ENCODE measurements at places on chromosomes 5 and 9. TPM values are rescaled to one million over a fixed set of nuclear protein-coding genes. Genes with fewer than 3 reads are reported as not detected.

The CYLC2 gene
- not detected for polyA plus RNA-seq

- no peaks in the 10 kb centered on the region for H3K36me3 ChIP-seq
- no peak for DNase-seq
- H3K4me3 ChIP-seq, result no peak within 1 kb of the TSS
- no peaks in the 10 kb centered on the region for H3K4me1 ChIP-seq
- H3K27ac ChIP-seq, result no peak within 1 kb of the TSS
- no peaks in the 10 kb centered on the region for H3K27me3 ChIP-seq
Measured at GRCh38 chr5:141192110-141192725, at the start of gene PCDHB10. Gene PCDHB10, plus strand, starts transcription at chr5:141192353. Its CDS starts 200 bp downstream, at chr5:141192553.

DNA sequence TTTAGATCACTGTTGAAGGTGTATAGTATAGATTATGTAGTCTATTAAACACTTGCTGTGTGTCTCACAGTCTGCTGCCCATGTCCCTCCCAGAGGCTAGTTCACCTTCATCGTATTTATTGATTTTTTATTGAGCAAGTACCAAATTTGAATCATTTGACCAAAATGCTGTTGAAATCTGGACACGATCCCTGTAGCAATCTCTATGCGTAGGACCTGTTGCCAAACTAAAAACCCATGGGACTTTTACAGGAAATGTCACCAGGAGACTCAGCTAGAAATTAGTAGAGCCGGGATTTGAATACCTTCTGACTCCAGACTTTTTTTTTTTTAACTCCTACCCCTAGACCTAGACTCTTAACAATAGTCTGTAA is 17.5 kb downstream of the SLC31A1 start:
- no peaks in the 10 kb centered on the region for H3K36me3 ChIP-seq
- no peaks in the 10 kb centered on the region for H3K27me3 ChIP-seq
- H3K4me3 ChIP-seq, result no peak overlapping the region
- no peaks in the 10 kb centered on the region for H3K4me1 ChIP-seq
- no peak overlapping the region for H3K27ac ChIP-seq

GRCh38 chr5:174300941-174301761 is 255.6 kb downstream of the NSG2 start:
- no peak for DNase-seq
- H3K27ac ChIP-seq, result peak overlapping the region; percentile 25

GRCh38 chr9:6188906-6189305 is 26.7 kb upstream of the IL33 start:
- no peak for DNase-seq
- H3K36me3 ChIP-seq, result no peaks in the 10 kb centered on the region
- peaks cover 32% of the 10 kb centered on the region for H3K4me1 ChIP-seq
- H3K27me3 ChIP-seq, result no peaks in the 10 kb centered on the region
- no peak overlapping the region for H3K4me3 ChIP-seq
